ENCODE measurements at places on chromosomes 16 and 17. TPM values are rescaled to one million over a fixed set of nuclear protein-coding genes. Genes with fewer than 3 reads are reported as not detected.
A peak's percentile ranks its signal among the peaks of the same experiment; 100 is the strongest.

DNA sequence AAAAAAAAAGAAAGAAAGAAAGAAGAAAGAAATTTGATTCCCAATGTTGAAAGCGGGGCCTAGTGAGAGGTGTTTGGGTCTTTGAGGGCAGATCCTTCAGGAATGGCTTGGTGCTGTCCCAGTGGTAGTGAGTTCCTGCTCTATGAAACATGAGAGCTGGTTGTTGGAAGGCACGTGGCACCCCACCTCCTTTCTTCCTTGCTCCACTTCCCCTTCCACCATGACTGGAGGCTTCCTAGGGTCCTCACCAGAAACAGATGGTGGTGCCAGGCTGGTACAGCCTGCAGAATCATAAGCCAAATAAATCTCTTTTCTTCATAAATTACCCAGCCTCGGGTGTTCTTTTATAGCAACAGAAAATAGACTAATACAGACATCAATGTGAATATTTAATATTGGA is 147.3 kb upstream of the KCNJ18 start:
- DNase-seq, result no peak

Gene DUS2
- total RNA-seq, result 9.3 TPM

DNA sequence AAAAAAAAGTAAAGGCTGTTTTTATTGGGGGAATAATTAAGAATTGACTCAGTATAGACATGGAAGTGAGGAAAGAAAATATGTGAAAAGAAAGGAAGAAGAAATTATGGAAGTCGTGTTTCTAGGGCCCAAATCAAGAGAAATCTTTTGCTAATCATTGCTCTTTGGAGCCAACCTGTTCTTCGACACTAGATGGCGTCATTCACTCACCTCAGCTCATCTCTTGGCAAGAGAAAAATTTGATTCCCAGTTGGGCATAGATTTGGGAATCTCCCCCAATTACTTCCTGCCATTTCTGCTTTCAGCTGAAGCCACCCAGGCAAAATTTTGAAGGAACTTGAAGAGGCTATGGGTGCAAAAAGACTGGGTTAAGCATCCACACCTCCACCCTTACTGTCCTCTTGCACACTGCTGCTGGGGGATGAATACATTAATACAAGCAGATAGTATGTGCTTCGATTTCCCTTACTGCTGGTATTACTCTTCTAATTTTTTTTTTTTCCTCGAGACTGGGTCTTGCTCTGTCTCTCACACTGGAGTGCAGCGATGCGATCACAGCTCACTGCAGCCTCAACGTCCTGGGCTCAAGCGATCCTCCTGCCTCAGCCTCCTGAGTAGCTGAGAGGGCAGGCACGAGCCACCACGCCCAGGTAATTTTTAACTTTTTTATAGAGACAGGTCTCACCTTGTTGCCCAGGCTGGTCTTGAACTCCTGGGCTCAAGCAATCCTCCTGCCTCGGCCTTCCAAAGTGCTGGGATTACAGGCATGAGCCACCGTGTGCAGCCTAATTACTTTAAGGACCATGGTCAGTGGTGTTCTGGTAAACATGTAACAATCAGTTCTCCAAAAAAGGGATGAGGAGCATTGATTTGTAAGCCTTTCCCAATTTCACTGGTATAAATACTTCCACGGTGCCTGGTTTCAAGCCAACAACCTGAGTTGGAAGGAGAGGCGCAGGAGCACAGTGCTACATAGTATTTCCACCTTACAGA is 13.5 kb downstream of the PSMD7 start:
- DNase-seq, result peak; percentile 59

- no peak for DNase-seq
These were observed 29.7 kb upstream of the NXPH3 start for GRCh38 chr17:49545806-49546545.

- DNase-seq, result no peak
These were observed 6.7 kb upstream of the SBK1 start for GRCh38 chr16:28285649-28286048.

DNA sequence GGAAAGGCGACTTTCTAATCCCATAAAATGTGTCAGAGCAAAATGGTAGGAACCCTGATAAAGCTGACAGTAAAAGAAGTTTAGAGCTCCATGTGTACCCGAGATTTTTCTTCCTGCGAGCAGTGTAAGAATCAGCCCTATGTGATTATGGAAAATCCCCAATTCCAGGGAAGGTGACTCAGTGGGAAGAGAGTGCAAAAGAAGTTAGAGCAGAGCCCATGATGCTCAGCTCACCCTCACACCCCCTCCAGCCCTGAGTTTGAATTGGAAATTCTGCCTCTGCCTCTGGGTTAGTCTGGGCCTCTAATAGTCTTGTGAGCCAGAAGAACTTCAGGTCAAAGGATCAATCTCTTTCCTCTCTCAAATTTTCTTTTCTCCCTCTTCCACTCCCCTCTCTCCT is 12.5 kb downstream of the C17orf78 start:
- no peak for DNase-seq

DNA sequence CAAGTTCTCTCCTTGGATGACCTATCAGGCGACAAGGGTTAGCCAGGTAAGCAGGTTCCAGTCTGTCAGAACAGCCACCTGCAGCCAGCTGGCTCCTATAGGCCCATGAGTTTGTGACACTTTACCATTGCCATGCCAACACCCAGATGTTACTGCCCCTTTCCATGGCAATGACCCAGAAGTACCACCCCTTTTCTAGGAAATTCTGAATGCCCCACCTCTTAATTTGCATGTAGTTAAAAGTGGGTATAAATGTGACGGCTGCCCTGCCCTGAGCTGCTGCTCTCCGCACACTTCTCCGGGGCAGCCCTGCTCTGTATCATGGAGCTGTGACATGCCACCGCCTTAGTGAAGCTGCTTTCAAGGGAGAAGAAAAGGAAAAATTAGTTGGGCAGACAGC is 10.0 kb upstream of the SECTM1 start:
- DNase-seq, result no peak

- DNase-seq, result no peak
These were observed 1.6 kb upstream of the KDM6B start for GRCh38 chr17:7832431-7832830.

DNA sequence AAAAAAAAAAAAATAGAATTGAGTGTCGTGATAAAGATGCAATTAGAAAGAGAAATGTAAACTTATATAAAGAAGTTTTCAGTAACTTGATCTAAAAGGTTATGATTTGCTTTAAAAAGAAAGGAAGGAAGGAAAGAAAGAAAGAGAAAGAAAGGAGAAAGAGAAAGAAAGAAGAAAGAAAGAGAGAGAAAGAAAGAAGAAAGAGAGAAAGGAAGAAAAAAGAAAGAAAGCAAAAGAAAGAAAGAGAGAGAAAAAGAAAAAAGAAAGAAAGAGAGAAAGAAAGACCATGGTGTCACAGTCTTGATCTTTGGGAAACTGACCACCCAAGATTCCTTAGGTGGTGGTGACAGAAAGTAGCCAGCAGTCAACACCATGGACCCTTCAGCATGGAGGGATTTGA is 4.3 kb upstream of the CCL3 start:
- DNase-seq, result no peak

Gene OR1A1
- total RNA-seq, result not detected

DNA sequence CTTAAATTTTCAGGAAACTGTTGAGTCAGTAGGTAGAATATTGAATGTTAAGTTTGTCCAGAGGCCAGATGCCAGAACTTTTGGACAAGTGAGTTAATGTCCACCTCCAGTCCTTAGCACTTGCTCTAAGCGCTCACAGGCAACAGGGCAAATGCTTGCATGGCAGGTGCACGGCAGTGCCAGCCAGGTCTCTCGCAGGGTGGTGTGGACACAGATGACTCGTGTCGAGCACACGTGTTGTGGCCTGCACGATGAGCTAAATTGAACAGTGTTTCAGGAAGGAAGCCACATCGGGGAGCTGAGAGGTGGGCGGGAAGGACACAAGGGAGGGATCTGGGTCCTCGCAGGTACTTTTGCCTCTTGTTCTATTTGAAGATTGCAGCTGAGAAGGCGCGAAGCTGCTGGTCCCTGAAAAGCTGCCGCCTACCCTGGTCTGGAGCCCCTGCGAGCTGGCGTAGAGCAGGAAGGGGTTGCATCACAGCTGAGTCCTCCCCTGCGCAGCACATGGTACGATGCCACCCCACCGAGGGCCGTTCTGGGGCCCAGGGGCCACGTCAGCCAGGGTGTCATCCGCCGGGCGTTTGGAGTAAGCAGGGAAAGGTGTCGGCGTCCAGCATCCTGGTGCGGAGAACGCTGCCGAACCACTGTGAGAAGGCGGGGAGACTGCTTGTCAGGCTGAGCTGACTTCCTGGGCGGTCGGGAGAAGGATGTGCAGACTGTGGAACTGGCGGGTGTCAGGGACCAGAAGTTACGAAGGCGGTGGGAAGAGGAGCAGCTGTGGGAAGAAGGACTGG is 6.3 kb downstream of the RAB40C start:
- DNase-seq, result peak; percentile 72

- no peak for DNase-seq
These were observed 20.8 kb upstream of the DNAH17 start for GRCh38 chr17:78598013-78598471.

GRCh38 chr17:38705523-38705802 is 390 bp downstream of the MLLT6 start:
- DNase-seq, result no peak

Gene ASPA
- 0.54 TPM for total RNA-seq

Gene PRSS27
- 2.6 TPM for total RNA-seq

DNA sequence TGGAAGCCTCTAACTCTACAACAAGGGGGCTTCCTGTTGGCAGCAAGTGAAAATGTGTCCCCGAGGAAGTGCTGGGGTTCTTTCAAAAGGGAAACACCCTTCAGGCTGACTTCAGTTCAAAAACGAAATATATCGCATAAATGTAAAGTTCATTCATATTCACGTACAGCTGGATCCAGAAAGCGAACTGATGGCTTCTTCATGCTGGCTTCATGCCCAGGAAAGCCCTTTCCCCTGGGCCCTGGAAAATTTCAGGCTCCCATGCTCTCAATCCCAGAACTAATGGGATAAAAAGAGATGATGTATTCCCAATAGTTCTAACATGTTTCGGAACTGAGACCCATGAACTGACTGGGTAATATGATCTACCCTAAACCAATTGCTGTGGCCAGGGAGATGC is 104.7 kb upstream of the CDH13 start:
- no peak for DNase-seq

DNA sequence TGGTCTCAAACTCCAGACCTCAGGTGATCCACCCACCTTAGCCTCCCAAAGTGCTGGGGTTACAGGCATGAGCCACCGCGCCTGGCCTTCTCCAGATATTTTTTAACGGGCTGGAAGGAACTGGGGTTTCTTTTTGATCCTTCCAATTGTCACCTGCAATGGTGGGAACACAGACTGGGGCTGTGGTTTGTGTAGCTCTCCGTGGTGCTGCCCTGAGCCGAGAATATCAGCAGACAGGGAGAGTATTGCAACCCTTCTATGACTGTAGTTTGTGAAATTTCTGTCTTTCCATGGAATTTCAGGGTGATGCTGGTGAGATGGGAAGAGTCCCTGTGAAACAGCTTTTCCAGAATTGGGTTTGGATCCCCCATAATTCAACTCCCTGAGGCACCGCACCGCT is 263.5 kb downstream of the ENGASE start:
- DNase-seq, result no peak

- peak; percentile 87 for DNase-seq
These were observed 8.1 kb downstream of the LDAF1 start for GRCh38 chr16:21166561-21166961.

- no peak for DNase-seq
These were observed 134.2 kb downstream of the ABCA8 start for GRCh38 chr17:68820825-68821481.

Gene ZNF385C
- 7.4 TPM for total RNA-seq

DNA sequence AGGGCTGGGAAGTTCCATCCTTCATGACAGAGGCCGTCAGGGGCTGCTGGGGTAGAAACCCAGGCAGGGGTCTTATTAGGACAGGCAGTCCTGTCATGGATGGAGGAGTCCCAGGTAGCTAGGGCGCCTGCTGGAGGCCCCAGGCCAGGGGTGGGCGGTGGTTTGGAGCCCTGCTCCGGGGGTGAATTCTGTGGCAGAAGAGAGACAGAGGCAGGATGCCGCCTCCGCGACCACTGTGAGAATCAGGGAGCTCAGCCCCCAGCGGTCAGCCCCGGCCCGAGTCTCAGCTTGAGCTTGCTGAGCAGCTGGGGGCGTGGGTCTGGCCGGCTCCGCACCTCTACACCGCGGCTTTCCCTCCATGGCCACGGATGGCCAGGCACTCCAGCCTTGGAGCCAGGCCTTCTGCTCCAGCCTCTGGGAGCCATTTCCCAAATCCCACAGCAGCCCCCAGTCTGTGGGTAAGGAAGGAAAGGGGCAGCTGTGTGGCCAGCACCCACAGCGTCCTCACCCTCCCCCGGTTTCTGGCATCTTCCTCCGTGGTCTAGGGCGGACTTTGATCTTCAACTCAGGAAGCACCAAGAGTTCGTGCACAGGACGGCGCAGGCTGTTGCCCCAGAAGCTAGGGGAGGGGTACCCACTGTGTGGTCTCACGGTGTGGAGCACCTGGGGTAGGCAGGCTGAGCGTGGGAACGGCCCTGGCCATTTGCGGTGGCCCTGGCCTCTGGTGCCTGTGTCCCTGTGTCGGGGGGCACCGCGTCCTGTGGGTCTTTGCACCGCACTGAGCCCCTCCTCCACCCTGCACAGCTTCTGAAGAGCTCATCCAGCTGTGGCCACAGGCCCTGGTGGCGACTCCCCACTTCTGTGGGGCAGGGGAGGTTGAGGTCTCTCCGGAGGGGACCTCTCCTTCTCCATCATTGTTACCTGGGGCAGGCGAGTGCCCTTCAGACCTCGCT is 14.1 kb downstream of the CD7 start:
- DNase-seq, result no peak

Gene SLC13A2
- not detected for total RNA-seq

GRCh38 chr16:48133455-48134211 is 22.2 kb downstream of the ABCC12 start:
- DNase-seq, result peak; percentile 77

Gene WNT9B
- 4.1 TPM for total RNA-seq

- DNase-seq, result no peak
These were observed 2.4 kb downstream of the ANKRD13B start for GRCh38 chr17:29595107-29595942.

GRCh38 chr17:61201211-61201610 is 198.4 kb upstream of the TBX2 start:
- DNase-seq, result no peak

Gene CCDC78
- total RNA-seq, result 2.2 TPM

- DNase-seq, result no peak
These were observed 821 bp downstream of the SOCS7 start for GRCh38 chr17:38352245-38353085.

Gene ABCA10
- 5.2 TPM for total RNA-seq

GRCh38 chr17:43769859-43770258 is 8.9 kb downstream of the DUSP3 start:
- no peak for DNase-seq

DNA sequence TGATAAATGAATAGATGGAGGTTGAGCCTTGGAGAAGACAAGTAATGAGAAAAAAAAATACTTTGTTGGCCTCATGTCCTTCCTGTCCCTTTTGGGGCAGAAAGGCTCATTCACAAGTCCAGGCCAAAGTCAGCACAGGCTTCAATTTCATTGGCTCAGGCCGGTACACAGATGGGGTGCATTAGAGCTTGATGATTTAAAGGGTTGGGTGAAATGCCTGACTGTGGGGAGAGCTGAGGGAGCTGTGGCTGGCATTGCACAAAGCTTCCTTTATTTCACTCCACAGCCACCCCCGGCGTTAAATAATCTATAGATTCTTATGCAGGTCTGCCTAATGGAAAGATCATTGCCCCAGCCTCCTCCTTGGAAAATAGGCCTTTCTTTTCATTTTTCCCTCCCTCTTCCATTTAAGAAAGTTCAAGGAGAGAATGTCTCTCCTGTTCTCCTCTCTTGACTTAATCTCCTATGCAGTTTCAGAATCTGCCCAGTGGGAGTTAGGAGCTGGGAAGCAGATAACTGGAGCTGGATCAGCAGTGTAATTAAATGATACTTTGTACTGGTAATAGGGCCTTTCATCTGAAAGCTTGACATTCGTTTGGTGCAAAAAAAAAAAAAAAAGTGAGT is 24.4 kb downstream of the YPEL2 start:
- DNase-seq, result peak; percentile 60

GRCh38 chr16:85010931-85011845 is at the start of gene ZDHHC7:
TSS of gene ZDHHC7 (minus strand) at chr16:85011535. CDS start at chr16:84990618, 20,917 bp downstream.
- DNase-seq, result peak; percentile 96

All from cerebellum (tissue), 4 donors.